Neural cell (in vitro differentiated cells): ENCODE measurements at places on chromosomes 5 and 9. TPM values are rescaled to one million over a fixed set of nuclear protein-coding genes. Genes with fewer than 3 reads are reported as not detected.

The OTP gene
- not detected in 2 replicates for polyA plus RNA-seq

The CDH6 gene
- 2.1 and 2.3 TPM in 2 replicates for polyA plus RNA-seq

The LECT2 gene
- polyA plus RNA-seq = not detected in 2 replicates

The IL3 gene
- not detected in 2 replicates for polyA plus RNA-seq

The FGF10 gene
- not detected in 2 replicates for polyA plus RNA-seq

The FAM240B gene
- polyA plus RNA-seq = not detected in 2 replicates

The DMRT2 gene
- polyA plus RNA-seq = 0.20 and 0.50 TPM in 2 replicates

The CDC20B gene
- polyA plus RNA-seq = 0.28 TPM in 1 of 2 replicates, not detected in the other

The GAPVD1 gene
- 39.4 and 49.2 TPM in 2 replicates for polyA plus RNA-seq

The WDR5 gene
- polyA plus RNA-seq = 35.8 and 40.2 TPM in 2 replicates

The IFNA13 gene
- not detected in 2 replicates for polyA plus RNA-seq

The RPL35 gene
- 1,777 and 2,116 TPM in 2 replicates for polyA plus RNA-seq

The ABCA1 gene
- polyA plus RNA-seq = 5.1 and 5.2 TPM in 2 replicates

The CDK5RAP2 gene
- polyA plus RNA-seq = 38.4 and 43.3 TPM in 2 replicates

The MROH2B gene
- not detected in 2 replicates for polyA plus RNA-seq

The ROR2 gene
- polyA plus RNA-seq = 0.33 and 0.74 TPM in 2 replicates

The SPINK6 gene
- polyA plus RNA-seq = not detected in 2 replicates

The PTBP3 gene
- 29.7 and 36.1 TPM in 2 replicates for polyA plus RNA-seq

The SLC6A19 gene
- polyA plus RNA-seq = not detected in 2 replicates

The BBLN gene
- 270 and 330 TPM in 2 replicates for polyA plus RNA-seq

The GARIN3 gene
- not detected in 2 replicates for polyA plus RNA-seq

The PELO gene
- polyA plus RNA-seq = 10.5 and 14.7 TPM in 2 replicates

The FBN2 gene
- 1.6 and 2.3 TPM in 2 replicates for polyA plus RNA-seq

The SLCO6A1 gene
- polyA plus RNA-seq = not detected in 2 replicates

The KIF4B gene
- polyA plus RNA-seq = not detected in 2 replicates

The FNIP1 gene
- polyA plus RNA-seq = 14.1 and 18.1 TPM in 2 replicates

The UBAC1 gene
- polyA plus RNA-seq = 89.4 and 92.3 TPM in 2 replicates

The ACOT12 gene
- polyA plus RNA-seq = 1.2 and 3.0 TPM in 2 replicates

The UBE2QL1 gene
- 12.9 and 13.8 TPM in 2 replicates for polyA plus RNA-seq

The CCL27 gene
- 0.82 and 2.9 TPM in 2 replicates for polyA plus RNA-seq

The KIF12 gene
- polyA plus RNA-seq = 0.14 TPM in 1 of 2 replicates, not detected in the other
